ENCODE measurements at places on chromosomes 6 and 20. TPM values are rescaled to one million over a fixed set of nuclear protein-coding genes. Genes with fewer than 3 reads are reported as not detected.

HLA-DOB gene
- total RNA-seq, result 0.52 TPM

SAMD5 gene
- 12.6 TPM for total RNA-seq

GRM1 gene
- 0.16 TPM for total RNA-seq

TP53INP2 gene
- total RNA-seq, result 13.1 TPM

SNAP25 gene
- total RNA-seq, result 4.8 TPM

PACRG gene
- total RNA-seq, result 1.7 TPM

WASF1 gene
- total RNA-seq, result 73.0 TPM

KCNK16 gene
- total RNA-seq, result not detected

ZSCAN23 gene
- total RNA-seq, result 13.9 TPM

RFX6 gene
- 3.8 TPM for total RNA-seq

COL21A1 gene
- total RNA-seq, result 17.5 TPM

SCAND1 gene
- 61.3 TPM for total RNA-seq

MROH8 gene
- 4.9 TPM for total RNA-seq

SIRPB2 gene
- total RNA-seq, result not detected

ADAM33 gene
- 91.1 TPM for total RNA-seq

ADTRP gene
- total RNA-seq, result 3.8 TPM

MED20 gene
- 25.1 TPM for total RNA-seq

HECA gene
- total RNA-seq, result 27.5 TPM

GMNN gene
- total RNA-seq, result 21.3 TPM

- DNase-seq, result no peak
Observed at GRCh38 chr20:47496118-47496517, 5.6 kb upstream of the NCOA3 start.

- no peak for DNase-seq
Observed at GRCh38 chr6:161374971-161375873, 101.4 kb upstream of the AGPAT4 start.

DNA sequence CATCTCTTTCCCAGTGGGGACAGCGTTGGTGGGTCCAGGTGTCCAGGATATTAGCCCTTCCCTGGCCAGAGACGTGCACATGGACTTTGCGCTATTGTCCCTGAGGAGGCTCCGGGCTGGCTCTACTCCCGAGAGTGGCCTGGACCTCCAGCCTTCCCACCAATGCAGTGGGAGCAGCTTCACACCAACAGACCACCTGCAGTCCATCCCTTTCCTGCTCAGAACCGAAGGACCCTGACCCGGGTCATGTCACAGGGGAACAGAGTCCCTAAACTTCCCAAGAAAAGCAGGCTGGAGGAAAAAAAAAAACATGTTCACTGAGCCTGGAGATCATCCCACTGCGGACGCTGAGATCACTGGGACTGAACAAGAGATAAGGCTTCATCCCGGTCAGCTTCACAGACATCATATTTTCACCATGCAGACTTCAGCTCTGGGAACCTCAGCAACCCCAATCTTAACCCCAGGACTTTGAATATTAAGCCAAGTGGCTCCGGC lies 18.3 kb downstream of the ZMYND8 start:
- no peak for DNase-seq

DNA sequence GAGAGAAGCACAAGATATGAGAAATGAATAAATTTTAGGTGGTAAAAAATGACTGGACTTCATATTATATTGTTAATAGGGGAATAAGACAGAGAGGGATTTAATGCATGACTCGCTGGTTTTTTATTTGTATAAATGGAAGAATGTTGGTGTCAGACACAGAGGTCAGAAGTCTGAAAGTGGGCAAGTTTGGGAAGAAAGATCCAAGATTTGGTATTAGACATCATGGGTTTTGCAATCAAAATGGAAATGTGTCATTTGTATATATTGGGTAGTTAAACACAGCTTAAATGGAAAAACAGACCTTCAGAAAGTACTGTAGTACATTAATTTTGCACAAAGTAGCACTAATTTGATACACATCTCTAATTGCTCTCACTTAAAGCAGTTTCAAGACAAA lies 96.2 kb downstream of the EYA4 start:
- DNase-seq, result no peak

GRCh38 chr6:132712366-132712765 lies 1.5 kb downstream of the VNN1 start:
- no peak for DNase-seq

GRCh38 chr6:14804001-14804784 lies 441.7 kb upstream of the JARID2 start:
- no peak for DNase-seq

GRCh38 chr6:22142856-22143255 lies 154.0 kb downstream of the PRL start:
- DNase-seq, result no peak

DNA sequence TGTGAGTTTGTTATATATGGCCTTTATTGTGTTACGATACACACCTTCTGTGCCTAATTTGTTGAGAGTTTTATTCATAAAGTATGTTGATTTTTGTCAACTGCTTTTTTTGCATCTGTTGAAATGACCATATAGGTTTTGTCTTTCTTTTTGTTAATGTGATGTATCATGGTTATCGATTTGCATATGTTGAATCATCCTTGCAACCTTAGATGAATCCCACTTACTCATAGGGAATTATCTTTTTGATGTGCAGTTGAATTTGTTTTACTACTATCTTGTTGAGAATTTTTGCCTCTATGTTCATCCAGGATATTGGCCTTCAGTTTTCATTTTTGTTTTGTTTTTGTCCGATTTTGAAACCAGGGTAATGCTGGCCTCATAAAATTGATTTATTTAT lies 45.7 kb upstream of the TPD52L1 start:
- no peak for DNase-seq

GRCh38 chr20:10022625-10023024 lies 12.2 kb upstream of the ANKEF1 start:
- no peak for DNase-seq

DNA sequence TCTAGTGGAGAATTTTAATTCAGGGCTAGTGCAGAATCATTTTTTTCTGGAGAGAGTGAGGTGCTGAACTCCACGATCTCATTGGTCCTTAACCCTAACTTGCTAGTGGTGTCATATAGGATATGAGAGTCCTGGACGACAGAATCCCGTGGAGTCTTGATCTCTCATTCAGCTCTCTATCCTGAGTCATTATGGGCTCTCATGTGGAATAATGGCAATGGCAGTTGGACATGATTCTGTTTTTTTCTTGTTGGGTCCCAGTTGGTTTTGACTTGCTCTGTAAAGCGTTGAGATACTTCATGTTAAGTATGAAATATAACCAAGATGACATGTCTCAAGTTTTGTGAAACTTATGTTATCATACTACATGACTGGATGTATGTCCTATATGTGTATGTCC lies 6.3 kb upstream of the RNF144B start:
- no peak for DNase-seq

- DNase-seq, result no peak
Observed at GRCh38 chr20:61659994-61660346, 405.7 kb downstream of the TAF4 start.

- no peak for DNase-seq
Observed at GRCh38 chr20:3326779-3327521, 80.5 kb downstream of the DNAAF9 start.

GRCh38 chr6:111565326-111566221 lies 40.1 kb downstream of the TRAF3IP2 start:
- no peak for DNase-seq

GRCh38 chr6:138263963-138264362 lies 45.7 kb upstream of the PBOV1 start:
- no peak for DNase-seq

DNA sequence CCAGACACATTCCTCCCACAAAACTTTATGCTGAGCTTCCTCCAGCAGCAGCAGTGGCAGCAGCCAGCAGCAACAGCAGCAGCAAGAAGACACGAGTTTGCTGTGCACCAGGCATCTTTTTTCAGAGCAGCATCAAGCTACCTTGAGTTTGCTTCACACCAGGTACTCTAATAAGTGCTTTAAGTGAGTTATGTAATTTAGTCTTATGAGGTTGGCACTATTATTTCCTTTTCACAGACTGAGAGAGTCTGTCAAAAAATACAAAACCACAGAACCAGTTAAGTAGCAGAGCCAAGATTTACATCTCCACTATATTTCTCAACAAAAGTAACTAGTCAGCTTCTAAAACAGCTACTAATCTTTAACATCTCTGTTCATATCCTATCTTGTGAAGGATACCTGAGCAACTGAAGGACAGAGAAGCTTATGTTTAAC lies 23.7 kb downstream of the RANBP9 start:
- DNase-seq, result no peak

DNA sequence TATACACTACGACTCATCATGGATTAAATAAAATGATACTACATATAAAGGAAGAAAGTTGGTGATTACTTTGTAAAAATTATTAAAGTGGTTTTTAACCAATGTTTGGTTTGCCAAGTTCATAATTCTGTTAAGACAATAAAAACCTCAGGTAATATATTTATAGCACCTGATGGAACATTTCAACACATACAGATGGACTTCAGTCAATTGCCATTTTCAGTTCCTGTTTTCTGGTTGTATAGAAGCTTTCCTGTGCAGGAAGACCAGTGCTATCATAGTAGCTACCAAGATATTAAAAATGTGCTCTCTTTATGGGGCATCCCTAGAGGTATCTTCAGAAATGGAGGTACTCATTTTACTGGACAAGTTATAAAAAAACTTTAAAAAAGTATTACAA lies 1686.4 kb downstream of the GRIK2 start:
- DNase-seq, result no peak

DNA sequence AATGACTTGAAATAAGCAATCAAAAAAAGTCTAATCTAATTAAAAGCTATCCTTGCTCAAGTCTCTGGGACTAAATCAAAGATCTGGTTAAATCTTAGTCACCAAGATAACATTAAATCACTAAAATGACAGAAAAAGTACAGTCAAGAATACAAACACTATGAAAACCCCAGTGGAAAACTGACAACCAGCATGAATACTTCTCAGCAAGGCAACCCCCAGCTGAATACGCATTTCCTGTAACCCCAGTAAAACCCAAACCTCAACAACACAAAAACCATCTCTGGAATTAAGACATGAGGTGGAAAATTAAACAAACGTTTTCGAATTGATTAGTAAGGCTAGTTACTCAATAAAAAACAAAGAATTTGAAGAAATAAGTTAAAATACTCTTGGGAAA lies 23.7 kb upstream of the ZC3H12D start:
- DNase-seq, result no peak

DNA sequence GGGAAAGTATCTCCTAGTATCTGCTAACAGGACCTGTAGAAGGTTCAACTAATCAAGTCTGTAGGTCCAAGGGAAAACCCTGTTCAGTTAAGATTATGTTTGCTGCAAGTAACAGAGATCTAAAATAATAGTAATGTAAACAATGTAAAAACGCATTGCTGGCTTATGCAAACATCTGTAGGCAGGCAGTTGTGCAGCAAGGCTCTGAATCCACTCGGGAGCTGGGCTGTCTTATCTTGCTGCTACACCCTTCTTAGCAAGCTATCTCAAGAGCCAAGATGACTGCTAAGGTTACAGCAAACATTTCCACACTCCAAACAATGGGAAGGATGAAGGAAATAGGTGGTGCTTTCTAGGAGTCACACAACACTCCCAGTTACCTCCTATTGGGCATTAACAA lies 397.3 kb upstream of the NRSN1 start:
- DNase-seq, result no peak

DNA sequence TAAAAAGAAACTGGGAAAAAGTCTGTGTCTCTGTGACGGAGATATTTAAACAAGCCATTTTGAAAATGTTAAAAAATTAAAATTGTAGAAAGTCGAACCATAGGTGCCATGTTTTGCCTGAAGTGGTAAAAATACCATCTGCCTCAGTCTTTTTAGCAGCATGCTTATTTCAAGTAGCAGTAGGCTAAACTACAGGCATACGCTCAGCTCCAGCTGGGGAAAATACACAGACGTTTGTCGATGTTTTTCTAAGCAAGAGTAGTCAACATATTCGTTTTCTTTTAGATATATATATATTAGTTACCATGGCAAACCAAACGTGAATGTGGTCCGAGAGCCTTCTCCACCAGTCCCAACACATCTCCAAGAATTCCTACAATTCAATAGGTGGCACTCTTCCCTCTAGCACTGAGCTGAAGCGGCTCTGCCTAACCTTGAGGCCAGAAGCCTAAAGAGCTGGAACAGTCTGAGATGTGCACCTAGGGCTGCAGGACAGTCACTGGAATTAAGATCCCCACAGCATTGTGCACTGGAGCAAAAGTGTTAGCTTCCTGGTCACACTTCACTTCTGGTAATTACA lies 70.2 kb upstream of the BEND3 start:
- DNase-seq, result no peak

- no peak for DNase-seq
Observed at GRCh38 chr6:70813885-70814284, 143.0 kb downstream of the B3GAT2 start.

- DNase-seq, result no peak
Observed at GRCh38 chr20:10939331-10939941, 265.6 kb upstream of the JAG1 start.

- peak; percentile 34 for DNase-seq
Observed at GRCh38 chr6:169783401-169783800, 32.0 kb downstream of the ERMARD start.

- no peak for DNase-seq
Observed at GRCh38 chr20:62811720-62812119, 5.1 kb upstream of the COL9A3 start.

- DNase-seq, result peak; percentile 90
Observed at GRCh38 chr20:49482621-49483017, at the start of gene KCNB1. Gene KCNB1, minus strand, starts transcription at chr20:49482668. Its CDS starts 188 bp downstream, at chr20:49482480.

GRCh38 chr6:109373762-109374161 lies 8.5 kb downstream of the CD164 start:
- no peak for DNase-seq

GRCh38 chr6:162306616-162307015 lies 420.9 kb downstream of the PRKN start:
- no peak for DNase-seq

GRCh38 chr20:462199-462991 lies at the start of gene TBC1D20:
Gene TBC1D20, minus strand, starts transcription at chr20:462533. Its CDS starts 128 bp downstream, at chr20:462405.
- DNase-seq, result peak; percentile 83

- DNase-seq, result no peak
Observed at GRCh38 chr6:26158581-26159356, 71.5 kb downstream of the HFE start.

DNA sequence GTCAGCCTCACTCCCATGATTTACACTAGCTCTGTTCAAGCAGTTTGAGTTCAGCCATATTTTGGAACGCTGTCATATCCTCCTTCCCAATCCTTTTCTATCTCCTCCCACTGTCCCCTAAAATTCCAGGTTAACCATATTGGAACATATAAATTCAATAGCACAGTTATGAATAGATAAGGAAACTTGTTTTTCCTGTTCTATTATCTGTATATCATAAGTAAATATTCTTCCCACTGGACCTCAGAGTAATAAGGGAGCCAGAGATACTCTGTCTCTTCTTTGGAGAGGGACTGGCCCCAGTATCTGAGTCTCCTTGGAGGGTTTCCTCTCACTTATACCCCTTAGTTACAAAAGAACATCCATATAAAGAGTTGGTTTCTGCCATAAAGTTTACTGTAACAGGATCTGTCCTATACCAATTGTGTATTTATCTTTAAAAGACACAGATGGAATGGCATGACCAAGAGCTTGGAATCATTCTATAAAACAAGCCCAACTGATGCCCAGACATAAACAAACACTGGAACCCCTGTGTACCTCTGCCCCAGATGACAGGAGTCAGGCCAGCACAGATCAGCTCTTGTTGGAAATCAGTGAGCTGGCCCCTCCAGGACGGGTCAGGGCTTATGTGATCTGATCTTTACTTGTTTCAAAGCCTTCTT lies 67.1 kb downstream of the EPB41L2 start:
- no peak for DNase-seq
